Right lobe of liver (tissue), 6 donors: ENCODE measurements at places on chromosomes 4 and X. TPM values are rescaled to one million over a fixed set of nuclear protein-coding genes. Genes with fewer than 3 reads are reported as not detected.

Gene SPINK2
- total RNA-seq: not detected

Gene BEND4
- total RNA-seq: 0.21 TPM

Gene TBX22
- not detected for total RNA-seq

Gene ARHGEF38
- total RNA-seq: 0.15 TPM

Gene PUDP
- 9.7 TPM for total RNA-seq

Gene HSFX3
- not detected for total RNA-seq

Gene PPEF1
- not detected for total RNA-seq

Gene NAP1L2
- total RNA-seq: 0.73 TPM

Gene CSAG1
- not detected for total RNA-seq

GRCh38 chrX:25296850-25297249 lies 281.1 kb upstream of the ARX start:
- no peaks in the 10 kb centered on the region for H3K4me1 ChIP-seq
- H3K27ac ChIP-seq: no peak overlapping the region
- H3K36me3 ChIP-seq: no peaks in the 10 kb centered on the region
- DNase-seq: no peak
- H3K4me3 ChIP-seq: no peak overlapping the region
- H3K27me3 ChIP-seq: no peaks in the 10 kb centered on the region

DNA sequence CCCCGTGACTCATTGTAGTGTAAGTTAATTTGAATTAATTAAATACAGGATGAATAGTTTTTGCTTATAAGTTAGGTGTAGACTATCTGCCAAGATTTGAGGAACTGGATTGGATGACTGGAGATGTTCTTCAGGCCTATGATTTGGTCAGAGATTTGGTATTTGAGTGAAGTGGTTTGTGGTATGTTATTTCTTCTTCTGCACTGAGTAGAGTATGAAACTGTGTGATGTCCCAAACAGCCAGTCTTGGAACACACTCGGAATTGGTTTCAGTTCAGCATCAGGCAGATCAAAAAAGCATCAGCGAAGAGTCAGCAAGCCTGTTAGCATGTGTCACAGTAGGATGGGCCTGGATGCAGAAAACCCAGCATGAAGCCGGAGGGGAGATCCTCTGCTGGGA lies 294.1 kb downstream of the ARHGAP10 start:
- H3K4me3 ChIP-seq: no peak overlapping the region
- H3K27me3 ChIP-seq: no peaks in the 10 kb centered on the region
- H3K27ac ChIP-seq: no peak overlapping the region
- no peaks in the 10 kb centered on the region for H3K36me3 ChIP-seq
- no peaks in the 10 kb centered on the region for H3K4me1 ChIP-seq

DNA sequence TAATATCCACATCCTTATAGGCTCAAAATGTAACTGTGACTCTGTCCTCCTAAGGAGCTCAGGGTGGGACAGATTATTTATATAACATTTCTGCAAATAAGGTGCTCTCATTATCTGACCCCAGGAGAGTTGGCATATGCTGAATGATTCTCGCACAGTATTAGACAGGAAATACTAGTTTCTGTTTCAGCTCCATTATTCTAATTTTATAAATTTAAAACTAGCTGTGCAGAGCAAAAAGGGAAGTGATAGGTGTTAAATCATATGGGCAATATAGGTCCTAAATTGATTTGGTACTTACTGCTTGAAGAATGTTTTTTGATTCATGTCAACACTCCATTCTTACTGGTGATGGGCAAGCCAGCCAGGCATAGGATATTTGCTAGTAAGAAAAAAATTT lies 141.5 kb downstream of the GLRA2 start:
- H3K27me3 ChIP-seq: peaks cover 3% of the 10 kb centered on the region
- H3K36me3 ChIP-seq: no peaks in the 10 kb centered on the region
- no peaks in the 10 kb centered on the region for H3K4me1 ChIP-seq
- no peak overlapping the region for H3K27ac ChIP-seq
- DNase-seq: no peak

GRCh38 chr4:71107726-71108125 lies 114.3 kb downstream of the DCK start:
- no peak overlapping the region for H3K4me3 ChIP-seq
- DNase-seq: no peak
- H3K27me3 ChIP-seq: no peaks in the 10 kb centered on the region
- H3K27ac ChIP-seq: no peak overlapping the region
- no peaks in the 10 kb centered on the region for H3K36me3 ChIP-seq

- peaks cover 20% of the 10 kb centered on the region for H3K4me1 ChIP-seq
- H3K27ac ChIP-seq: no peak overlapping the region
- H3K27me3 ChIP-seq: no peaks in the 10 kb centered on the region
- no peak for DNase-seq
- H3K4me3 ChIP-seq: no peak overlapping the region
Observed at GRCh38 chr4:128841402-128841801, 31.9 kb downstream of the JADE1 start.

DNA sequence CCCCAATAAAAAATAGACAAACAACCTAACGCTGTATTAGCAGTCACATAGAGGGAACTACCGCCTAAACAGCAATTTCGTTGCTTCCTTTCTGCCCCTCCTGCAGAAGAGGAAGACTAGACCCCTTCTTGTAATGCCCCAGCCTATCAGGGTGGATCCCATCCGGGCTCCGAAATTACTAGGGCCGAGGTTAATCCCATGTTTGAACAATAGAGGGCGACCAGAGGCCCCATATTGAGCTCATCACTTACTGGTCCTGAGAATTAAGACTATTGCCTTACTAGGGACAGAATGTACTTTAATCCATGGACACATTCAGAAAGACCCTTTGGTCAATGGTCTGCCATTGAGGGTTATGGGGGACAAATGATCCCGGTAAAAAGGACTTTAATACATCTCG lies 11.8 kb upstream of the ZNF630 start:
- no peak overlapping the region for H3K4me3 ChIP-seq
- no peaks in the 10 kb centered on the region for H3K36me3 ChIP-seq
- H3K4me1 ChIP-seq: no peaks in the 10 kb centered on the region
- H3K27ac ChIP-seq: no peak overlapping the region
- no peaks in the 10 kb centered on the region for H3K27me3 ChIP-seq

- H3K36me3 ChIP-seq: no peaks in the 10 kb centered on the region
- no peak overlapping the region for H3K27ac ChIP-seq
Observed at GRCh38 chr4:97317671-97318070, 825.6 kb downstream of the STPG2 start.

DNA sequence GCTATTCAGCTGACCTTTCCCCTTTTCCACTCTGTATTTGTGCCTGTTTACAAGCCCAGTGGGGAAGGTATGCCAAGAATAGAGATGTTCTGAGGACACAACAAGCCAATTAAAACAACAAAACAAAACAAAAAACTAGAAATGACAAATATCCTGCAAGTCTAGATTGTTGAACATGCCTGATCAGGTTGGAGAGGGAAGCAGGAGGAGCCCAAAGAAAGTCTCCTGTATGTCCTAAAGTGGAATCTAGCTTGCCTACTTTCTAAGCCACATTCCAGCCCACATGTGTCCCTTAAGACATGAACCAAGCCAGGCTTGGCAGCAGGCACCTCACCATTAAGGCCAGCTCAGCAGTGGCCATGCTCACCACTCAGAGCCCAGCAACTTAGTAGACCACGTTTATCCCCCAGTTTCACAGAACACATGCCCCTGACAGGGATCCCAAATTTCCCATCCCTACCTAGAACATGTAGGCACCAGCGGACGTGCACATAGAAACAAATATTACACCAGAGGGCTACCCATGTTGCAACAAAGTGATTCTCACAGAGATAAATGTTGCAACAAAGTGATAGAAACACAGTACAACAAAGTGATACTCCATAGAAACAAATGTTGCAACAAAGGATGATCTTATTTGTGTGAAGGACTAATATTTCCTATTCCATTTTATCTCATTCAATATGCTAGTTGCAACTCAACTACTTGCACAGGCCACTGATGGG lies 48.3 kb downstream of the CD99L2 start:
- H3K27ac ChIP-seq: peak overlapping the region; percentile 85
- no peaks in the 10 kb centered on the region for H3K36me3 ChIP-seq
- no peaks in the 10 kb centered on the region for H3K27me3 ChIP-seq
- H3K4me3 ChIP-seq: no peak overlapping the region

DNA sequence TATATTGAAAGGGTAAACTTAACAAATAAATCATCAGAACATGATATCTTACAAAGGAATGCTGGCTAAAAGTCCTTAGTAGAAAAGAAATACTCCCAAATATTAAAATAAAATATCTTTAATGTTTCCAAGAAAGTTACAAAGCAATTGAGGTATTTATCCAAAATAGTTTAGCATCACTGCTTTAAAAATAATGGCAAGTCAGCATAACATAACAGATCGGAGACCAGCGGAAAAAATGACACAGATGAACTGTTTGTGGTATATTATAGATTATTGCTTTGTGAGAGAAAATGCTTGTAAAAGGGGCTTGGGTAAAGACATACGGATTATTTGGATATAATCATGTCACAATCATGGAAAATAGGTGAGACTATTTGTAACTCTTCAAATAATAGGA lies 168.5 kb upstream of the TEX13C start:
- H3K4me3 ChIP-seq: no peak overlapping the region
- H3K36me3 ChIP-seq: no peaks in the 10 kb centered on the region
- H3K27ac ChIP-seq: no peak overlapping the region
- no peak for DNase-seq

DNA sequence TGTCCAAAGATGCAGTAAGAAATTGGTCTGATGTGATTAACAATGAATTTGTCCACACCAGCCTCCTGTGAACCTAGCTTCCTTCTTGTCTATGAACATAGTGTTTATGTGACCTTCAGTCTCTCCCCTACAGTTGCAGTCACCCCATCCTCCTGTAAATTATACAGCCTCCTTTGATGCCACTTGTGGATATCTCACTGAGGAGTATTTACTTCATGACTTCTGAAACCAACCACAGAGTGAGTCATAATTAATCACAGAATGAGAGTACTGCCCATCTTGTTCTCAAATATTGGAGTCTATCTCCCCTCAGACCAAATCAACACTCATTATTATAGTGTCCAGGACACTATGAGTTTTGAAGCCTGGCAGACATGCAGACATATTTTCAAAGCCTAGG lies 27.3 kb upstream of the XAGE2 start:
- H3K27me3 ChIP-seq: no peaks in the 10 kb centered on the region
- no peak overlapping the region for H3K27ac ChIP-seq
- no peak for DNase-seq
- no peaks in the 10 kb centered on the region for H3K4me1 ChIP-seq
- no peak overlapping the region for H3K4me3 ChIP-seq

- no peak overlapping the region for H3K27ac ChIP-seq
- no peaks in the 10 kb centered on the region for H3K36me3 ChIP-seq
- H3K4me3 ChIP-seq: no peak overlapping the region
- no peaks in the 10 kb centered on the region for H3K27me3 ChIP-seq
Observed at GRCh38 chr4:176718881-176719280, 73.8 kb downstream of the VEGFC start.

- no peaks in the 10 kb centered on the region for H3K27me3 ChIP-seq
- H3K36me3 ChIP-seq: no peaks in the 10 kb centered on the region
Observed at GRCh38 chr4:15918484-15919129, 19.9 kb downstream of the FGFBP1 start.

GRCh38 chr4:8182858-8183725 lies 16.0 kb upstream of the SH3TC1 start:
- H3K4me3 ChIP-seq: no peak overlapping the region
- DNase-seq: peak; percentile 83
- H3K4me1 ChIP-seq: peaks cover 15% of the 10 kb centered on the region
- no peaks in the 10 kb centered on the region for H3K27me3 ChIP-seq
- no peak overlapping the region for H3K27ac ChIP-seq

GRCh38 chr4:5940470-5941203 lies 47.8 kb upstream of the CRMP1 start:
- H3K4me3 ChIP-seq: no peak overlapping the region
- DNase-seq: no peak
- H3K27ac ChIP-seq: no peak overlapping the region

DNA sequence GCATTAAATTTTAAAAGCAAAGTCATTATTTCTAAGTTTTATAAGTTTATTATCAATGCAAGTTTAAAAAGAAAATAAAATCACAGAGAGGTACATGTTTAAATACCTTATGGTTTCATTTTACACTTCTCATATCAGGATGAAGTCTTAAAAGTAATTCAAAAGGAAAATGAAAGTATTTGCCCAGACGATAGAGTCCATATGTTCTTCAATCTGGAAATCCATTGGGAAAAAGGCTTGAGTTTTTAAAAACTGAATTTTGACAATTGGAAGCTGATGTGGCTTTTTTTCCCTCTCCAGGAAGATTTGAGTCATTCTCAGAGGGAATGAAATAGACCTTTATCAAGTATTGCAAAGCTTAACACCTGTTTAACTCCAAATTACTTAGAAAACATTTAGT lies 37.1 kb downstream of the MAB21L2 start:
- H3K4me3 ChIP-seq: no peak overlapping the region
- H3K27me3 ChIP-seq: no peaks in the 10 kb centered on the region
- no peaks in the 10 kb centered on the region for H3K4me1 ChIP-seq
- no peaks in the 10 kb centered on the region for H3K36me3 ChIP-seq
